ENCODE measurements at places on chromosomes 12 and 14.

DNA sequence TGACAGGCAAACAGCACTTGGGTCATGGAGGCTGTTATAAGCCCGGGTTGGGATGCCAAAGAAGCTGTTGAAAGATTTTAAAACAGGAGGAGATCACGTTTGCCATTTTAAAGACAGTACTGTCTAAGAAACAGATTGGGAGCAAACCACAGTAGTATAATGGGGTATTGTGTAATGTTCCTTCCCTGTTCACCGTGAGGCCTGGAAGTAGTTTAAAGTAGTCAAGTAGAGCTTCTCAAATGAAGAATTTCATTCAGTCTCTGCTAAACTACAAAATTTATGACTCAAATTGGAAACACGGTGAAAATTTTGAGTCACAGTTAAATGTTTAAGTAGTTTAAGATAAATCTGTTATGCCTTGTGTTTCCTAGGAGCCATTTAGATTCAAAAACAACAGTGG lies 35.8 kb downstream of the ATP2A2 start:
- DNase-seq, result no peak

DNA sequence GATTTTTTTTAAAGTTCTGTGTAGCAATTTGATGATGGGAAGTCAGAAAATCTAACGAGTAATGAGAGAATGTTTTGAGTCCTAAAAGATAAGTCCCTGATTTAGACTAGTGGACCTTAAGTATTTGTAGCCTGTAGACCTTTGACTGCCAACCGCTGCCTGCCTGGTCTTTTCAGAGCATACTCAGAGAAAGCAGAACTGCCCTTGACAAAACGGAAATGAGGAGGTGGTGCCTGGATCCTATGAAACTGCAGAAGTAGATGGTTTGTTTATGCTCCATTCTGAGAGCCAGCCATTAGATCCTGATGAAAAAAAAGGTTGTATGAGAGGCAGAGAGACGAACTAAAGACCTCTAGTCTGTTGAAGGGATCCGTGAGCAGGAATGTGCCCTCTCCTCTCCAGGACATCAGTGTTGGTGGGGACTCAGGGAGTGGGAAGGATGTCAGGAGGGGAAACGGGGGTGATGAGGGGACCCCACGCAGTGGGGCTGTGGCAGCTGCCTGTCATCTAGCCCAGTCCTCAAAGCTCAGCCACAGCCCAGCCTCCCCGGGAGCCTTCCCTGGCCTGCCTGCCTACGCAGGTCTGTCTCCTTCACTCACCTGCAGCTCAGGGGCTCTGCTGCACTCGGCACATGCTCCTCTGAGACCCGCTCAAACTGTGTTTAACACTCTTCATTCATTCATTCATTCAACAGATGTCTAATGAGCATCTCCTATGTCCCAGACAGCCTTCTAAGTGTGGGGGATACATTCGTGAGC lies 447.5 kb downstream of the AACS start:
- DNase-seq, result no peak

GRCh38 chr14:73058922-73059673 lies 764 bp downstream of the RBM25 start:
- no peak for DNase-seq

DNA sequence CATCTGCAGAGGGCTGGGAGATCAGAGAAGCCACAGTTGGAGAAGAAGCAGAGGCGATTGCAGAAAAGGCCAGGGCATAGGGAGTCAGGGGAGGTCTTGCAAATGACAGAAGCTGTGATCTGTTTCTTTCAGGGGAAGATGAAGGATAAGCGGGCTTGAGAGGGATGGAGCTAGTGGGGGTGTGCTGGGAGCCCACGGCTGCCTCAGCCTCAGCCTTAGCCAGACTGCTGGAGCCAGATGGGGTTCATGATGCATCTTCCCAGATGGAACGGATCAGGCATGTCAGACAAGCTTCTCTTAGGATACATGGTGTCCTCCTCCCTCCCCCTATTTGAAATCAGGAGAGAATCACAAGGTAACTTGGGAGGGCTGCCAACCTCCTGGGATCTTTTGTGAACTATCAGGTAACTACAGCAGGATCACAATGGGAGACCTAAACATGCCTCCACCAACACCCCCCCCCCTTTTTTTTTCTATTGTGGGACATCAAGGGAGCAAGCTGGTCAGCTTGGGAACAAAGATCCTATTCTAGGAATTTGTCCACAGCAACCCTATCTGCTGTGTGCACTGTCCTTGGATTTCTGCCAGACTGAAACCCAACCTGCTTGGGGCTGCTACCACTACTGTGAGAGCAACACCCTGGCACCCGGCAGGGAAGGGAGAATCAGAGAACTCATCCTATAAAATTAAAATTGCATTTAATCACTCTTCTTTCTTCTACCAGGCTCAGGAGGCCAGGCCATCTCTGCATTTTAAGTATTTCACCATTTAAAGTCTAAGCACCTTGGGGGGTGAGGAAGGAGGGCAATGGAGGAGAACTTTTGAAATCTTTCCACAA lies 10.7 kb upstream of the ATP2A2 start:
- DNase-seq, result no peak

DNA sequence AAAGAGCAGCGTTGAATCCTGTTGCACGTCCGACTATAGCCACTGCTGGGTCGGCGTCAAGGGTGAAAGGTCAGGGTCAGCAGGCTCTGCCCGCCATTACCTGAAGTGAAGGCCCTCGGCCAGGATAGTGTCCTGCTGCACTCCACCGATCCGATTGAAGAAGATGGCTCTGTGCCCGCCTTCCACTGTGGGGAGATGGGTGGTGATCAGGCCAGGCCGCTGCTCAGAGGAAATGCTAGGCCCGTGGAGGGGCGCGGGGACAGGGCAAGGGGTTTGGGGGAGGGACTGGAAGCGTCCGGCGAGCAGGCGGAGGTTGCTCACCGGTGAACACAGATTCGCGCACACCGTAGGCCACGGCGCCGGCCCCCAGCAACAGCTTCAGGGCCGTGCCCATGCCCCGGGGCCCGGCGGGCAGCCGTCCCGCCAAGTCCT lies 352 bp downstream of the PHB2 start:
- no peak for DNase-seq

GRCh38 chr14:104130974-104131651 lies 7.3 kb upstream of the KIF26A start:
- no peak for DNase-seq

DNA sequence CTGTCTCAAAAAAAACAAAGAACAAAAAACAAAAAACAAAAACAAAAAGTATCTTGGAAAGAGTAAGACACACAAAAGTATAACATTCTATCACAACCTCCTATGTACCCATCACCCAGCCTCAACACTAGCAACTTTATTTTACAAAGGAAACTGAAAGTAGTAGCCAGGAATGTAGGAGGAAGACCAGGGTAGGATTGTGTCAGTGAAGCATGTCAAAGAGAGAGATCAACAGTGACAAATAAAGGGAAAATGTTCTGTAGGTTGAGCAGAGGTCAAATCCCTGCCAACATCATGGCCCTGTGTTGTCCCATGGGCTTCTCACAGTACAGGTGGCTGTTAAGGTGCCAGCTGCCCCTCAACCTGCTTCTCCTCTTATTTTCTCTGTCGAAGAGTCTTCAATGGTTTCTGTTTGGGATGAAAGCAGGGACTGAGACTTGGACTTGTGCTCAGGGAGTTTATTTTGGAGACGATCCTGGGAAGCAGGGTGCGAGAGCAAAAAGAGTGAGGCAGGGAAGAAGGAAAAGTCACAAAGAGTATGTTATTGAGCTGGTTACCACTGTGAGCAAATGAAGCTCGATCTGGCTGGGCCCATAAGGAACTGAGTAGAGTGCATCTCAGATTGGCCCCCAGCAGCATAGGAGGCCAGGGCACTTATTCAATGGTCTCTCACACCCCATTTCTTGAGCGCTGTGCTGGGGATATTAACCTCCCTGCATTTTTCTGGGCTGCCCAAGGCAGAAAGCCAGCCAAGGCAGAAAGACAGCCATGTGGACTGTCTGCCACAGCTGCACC lies 29.4 kb upstream of the CTDSP2 start:
- no peak for DNase-seq

DNA sequence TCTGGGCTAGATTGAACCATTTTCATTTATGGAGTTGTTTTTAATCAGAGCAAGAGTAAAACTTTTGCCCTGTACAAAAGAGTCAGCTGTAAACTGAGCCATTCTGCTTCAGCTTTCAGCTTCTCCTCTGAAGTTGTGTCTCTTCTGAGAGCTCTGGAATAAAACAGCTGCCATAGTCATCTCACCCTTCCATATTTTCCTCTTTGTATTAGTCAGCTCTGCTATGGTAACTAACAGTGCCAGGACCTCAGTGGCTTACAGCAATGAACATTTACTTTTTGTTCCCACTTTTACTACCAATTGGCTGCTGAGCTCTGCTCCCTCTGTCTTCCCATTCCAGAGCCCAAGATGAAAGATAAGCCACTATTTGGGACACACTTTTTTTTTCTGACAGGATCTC lies 178.5 kb downstream of the DAD1 start:
- DNase-seq, result no peak

DNA sequence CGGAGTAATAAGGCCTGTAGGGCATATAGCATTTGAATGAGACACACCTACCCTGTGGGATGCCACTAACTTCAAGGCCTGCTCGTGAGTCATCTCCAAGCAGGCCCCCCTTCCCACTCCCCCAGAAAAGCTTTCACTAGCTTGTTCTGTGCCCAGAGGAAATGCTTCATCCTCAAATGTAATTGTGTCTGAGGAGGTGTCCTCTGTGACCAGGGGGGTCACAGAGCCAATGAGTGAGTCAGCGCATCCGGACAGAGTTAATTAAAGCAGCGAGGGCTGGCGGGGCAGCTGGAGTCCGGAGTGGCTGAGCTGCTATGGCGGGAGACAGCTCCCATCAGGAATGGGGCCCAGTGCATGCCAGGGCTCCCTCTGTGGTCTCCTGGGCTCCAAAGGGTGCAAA lies 27.0 kb upstream of the ESRRB start:
- DNase-seq, result no peak

DNA sequence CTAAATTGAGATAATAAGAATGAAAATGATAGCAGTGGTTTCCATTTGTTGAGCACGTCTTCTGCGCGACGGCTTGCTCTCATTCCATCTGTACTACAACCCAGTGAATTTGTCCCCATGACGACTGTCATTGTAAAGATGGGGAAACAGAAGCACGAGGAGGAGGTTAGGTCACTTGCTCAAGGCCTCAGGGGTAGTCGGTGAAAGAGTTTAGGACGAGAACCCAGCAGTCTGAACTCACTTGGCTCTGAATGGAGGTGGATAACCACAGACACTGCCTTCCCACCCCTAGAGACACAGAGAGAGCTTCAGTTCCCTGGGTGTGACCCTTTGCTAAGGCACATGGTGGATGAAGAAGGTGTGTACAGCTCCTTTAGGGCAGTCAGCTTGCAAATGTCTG lies 30.9 kb upstream of the PLEKHG3 start:
- no peak for DNase-seq

- no peak for DNase-seq
Observed at GRCh38 chr14:104509673-104510072, 69.9 kb upstream of the C14orf180 start.

GRCh38 chr12:1666685-1667162 lies 24.1 kb upstream of the ADIPOR2 start:
- DNase-seq, result no peak

- no peak for DNase-seq
Observed at GRCh38 chr12:67633708-67634107, 14.8 kb upstream of the DYRK2 start.

GRCh38 chr12:30595742-30596141 lies 99.9 kb downstream of the IPO8 start:
- DNase-seq, result no peak

DNA sequence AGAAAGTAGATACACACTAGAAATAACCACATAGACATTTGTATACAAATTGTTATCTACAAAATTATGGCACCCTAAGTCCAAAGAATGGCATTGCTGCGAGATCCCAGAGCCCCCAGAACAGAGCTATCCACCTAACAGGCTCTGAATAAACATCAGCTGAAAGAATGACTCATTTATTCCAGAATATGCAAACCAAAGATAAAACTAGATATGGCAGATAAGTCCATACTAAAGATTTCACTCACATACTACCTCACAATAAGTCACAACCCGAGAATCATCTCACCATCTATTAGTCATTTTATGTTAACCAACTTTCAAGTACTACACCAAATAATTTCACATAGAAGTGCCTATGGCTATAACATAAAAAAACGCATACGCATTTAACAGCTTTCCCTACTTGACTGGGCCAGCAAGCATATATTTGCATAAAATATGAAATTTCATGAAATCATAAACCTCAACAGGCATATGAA lies 5.6 kb downstream of the CNIH1 start:
- no peak for DNase-seq

- DNase-seq, result no peak
Observed at GRCh38 chr12:105801351-105801750, 337.4 kb downstream of the NUAK1 start.

GRCh38 chr14:91118511-91119068 lies 4.7 kb downstream of the DGLUCY start:
- no peak for DNase-seq

GRCh38 chr12:66188584-66189485 lies at the start of gene IRAK3:
Gene IRAK3 (plus strand): TSS chr12:66189214. CDS start chr12:66189300, 86 bp downstream.
- peak; percentile 9 for DNase-seq

- DNase-seq, result no peak
Observed at GRCh38 chr12:48422060-48422459, 50.3 kb upstream of the ANP32D start.

DNA sequence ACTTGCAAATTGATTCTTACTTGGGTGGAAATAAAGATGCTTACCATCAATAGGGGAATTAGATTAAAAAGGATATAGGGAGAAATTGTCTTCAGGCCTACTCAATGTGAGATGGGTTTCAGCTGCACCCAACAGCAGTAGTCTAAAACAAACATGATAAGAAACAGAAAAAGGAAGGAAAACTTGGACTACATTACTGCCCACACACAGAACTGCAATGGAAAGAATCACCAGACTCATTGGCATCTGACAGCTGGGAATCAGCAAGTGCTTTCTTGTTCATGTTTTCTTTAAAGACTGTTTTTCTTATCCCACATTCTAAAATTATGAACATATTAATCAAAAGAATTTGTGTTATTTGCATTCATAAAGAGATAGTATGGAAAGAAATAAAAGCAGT lies 144.2 kb downstream of the LRIG3 start:
- DNase-seq, result no peak

DNA sequence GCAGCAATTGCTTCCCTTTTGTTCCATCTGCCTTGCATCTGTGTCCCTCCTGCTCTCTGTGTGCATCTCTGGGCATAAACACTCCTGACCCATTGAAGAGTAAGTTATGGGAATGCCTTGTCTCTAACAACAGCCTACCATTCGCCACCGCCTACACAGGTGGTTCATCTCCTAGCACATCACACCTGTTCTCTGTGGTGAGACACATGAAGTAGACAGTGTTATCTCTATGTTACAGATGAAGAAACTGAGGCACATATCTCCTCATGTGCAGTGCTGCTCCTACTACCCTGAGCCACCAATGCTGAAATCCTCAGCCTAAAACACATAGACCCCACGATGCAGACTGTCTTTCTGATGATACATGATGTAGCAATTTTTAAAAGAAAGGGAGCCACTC lies 77.6 kb downstream of the PITPNM2 start:
- no peak for DNase-seq

DNA sequence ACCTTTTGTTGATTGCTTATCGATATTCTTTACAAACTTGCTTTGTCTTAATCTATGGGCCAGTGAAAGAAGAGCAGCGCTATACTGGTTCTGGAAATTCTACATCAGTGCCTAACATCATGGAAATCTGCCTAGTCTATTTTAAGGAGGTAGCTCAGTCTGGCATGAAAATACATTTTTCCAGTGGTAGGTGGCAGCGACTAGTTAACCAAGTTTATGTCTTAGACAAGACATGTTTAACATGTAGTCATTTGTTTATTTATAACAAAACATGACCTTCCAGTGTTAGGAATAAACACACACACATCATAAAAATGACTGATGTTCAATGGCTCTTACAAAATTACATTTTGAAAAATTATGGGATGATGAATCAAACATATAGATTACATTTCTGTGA lies 336.0 kb upstream of the SOX5 start:
- no peak for DNase-seq

Data from activated CD4-positive, alpha-beta T cell treated with anti-CD3 and anti-CD28 coated beads for 1 hour (primary cell).